ENCODE measurements at places on chromosomes 11 and 22. TPM values are rescaled to one million over a fixed set of nuclear protein-coding genes. Genes with fewer than 3 reads are reported as not detected.

DNA sequence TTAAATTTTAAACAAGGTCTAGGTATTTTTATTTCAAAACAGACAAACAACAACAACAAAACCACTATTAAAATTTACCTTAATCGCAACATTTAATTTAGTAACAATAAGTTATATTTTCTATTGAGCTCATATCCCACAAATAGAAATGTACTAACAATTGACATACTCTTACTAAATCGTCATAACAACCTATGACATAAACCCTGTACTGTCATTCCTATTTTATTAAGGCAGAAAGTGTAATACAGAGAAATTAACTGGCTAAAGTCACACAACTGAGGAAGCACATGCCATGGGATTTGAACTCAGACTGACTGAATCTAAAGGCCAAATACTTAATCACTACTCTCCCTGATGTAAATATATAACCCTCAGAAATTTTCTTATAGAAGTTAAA lies 3.0 kb downstream of the KIF18A start:
- no peak overlapping the region for H3K4me3 ChIP-seq
- H3K27me3 ChIP-seq, result no peaks in the 10 kb centered on the region
- no peak for DNase-seq
- H3K4me1 ChIP-seq, result peaks cover 33% of the 10 kb centered on the region
- no peak overlapping the region for H3K27ac ChIP-seq

DNA sequence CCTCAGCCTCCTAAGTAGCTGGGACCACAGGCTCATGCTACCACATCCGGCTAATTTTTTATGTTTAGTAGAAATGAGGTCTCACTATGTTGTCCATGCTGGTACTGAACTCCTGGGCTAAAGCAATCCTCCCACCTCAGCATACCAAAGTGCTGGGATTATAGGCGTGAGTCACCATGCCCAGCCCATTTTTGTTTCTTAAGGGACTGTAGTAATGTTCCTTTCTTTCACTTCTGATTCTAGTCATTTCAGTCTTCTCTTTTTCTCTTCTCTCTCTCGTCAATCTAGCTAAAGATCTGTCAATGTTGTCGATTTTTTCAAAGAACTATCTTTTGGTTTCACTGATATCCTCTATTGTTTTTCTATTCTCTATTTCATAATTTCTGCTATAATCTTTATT lies 111.0 kb upstream of the APOA1 start:
- H3K36me3 ChIP-seq, result peaks cover 30% of the 10 kb centered on the region
- no peaks in the 10 kb centered on the region for H3K27me3 ChIP-seq
- H3K4me3 ChIP-seq, result no peak overlapping the region
- DNase-seq, result no peak
- peak overlapping the region; percentile 9 for H3K27ac ChIP-seq

C22orf31 gene
- total RNA-seq, result 0.63 TPM

GRCh38 chr11:12237381-12237784 lies 127.0 kb downstream of the MICAL2 start:
- no peak overlapping the region for H3K4me3 ChIP-seq
- no peaks in the 10 kb centered on the region for H3K27me3 ChIP-seq
- peak overlapping the region; percentile 27 for H3K27ac ChIP-seq
- DNase-seq, result no peak
- no peaks in the 10 kb centered on the region for H3K36me3 ChIP-seq

DNA sequence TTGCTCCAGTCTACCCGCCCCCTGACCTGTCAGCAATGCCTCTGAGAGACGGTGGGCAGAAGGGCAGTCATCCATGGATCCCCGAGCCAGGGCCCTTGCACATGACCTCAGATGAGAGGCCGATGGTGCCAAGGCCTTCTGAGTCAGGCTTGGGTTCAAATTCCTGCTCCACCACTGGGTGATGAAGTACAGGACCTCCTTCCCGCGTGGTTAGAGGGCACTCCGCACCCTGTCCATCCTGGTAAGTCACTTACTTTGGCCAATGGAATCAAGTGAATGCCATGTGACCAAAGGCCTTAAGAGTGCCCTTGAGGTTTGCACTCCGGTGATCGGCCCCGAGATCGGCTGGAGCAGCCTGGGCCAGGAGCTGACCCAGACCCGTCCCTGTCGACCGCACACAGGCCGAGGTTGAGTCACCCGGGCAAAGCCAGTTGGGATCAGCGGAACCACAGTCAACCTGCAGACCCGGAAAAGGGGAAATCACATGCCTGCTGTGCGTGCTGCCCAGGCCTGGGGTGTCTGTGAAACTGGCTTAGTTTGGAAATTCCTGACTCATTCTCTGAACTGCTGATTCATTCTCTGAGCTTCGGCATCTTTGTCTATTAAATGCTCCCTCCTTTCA lies 48.9 kb downstream of the RTL6 start:
- no peak overlapping the region for H3K4me3 ChIP-seq
- H3K27me3 ChIP-seq, result no peaks in the 10 kb centered on the region
- H3K27ac ChIP-seq, result no peak overlapping the region
- no peak for DNase-seq
- no peaks in the 10 kb centered on the region for H3K36me3 ChIP-seq
- no peaks in the 10 kb centered on the region for H3K4me1 ChIP-seq

- H3K36me3 ChIP-seq, result peaks cover 6% of the 10 kb centered on the region
- peaks cover 28% of the 10 kb centered on the region for H3K27me3 ChIP-seq
- H3K4me3 ChIP-seq, result peak within 1 kb of the TSS; percentile 90
- DNase-seq, result peak; percentile 70
- H3K27ac ChIP-seq, result peak within 1 kb of the TSS; percentile 96
Measured at GRCh38 chr11:118263695-118264568, at the start of gene MPZL2. Gene MPZL2 (minus strand): TSS chr11:118264297. CDS start chr11:118264153, 144 bp downstream.

DNA sequence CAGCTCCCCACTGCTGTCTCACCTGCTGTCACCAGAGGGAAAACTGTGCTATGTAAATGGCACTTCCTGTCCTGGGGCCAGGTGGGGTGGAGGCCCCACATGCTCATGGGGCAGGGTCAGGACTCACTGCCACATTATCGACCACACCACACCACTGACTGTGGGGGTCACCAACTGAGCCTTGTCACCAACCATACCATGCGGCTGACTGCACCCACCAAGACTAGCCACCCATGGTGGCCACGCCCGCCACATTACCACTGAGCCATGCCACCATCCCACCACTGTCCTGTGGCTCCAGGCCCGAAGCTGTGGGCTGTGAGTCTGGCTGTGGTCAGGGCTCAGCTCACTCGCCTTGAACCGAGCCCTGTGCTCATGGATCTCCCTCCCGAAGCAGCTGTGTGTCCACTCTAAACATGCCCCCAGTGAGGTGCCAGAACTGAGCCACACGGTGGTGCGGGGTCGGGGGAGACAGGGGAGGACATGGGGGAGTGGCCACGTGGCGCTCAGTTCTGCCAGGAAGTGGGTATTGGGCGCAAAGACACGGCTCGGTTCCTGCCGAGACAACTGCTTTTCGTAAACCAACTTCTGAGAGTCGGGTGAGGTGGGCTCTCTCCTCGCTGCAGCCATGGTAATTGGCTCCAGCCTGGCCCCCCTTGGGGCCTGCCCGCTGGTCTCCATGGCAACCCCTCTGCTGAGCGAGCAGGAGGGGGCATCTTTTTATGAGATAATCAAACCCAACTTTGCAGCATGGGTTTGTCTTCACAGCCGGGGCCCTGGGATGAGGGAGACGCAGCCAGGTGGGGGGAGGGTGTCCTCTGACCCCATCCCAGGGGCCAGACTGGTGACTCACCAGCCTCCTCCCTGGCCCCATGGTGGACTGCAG lies 23.2 kb downstream of the RTN4R start:
- H3K36me3 ChIP-seq, result no peaks in the 10 kb centered on the region
- peaks cover 17% of the 10 kb centered on the region for H3K4me1 ChIP-seq
- H3K27ac ChIP-seq, result peak overlapping the region; percentile 53
- DNase-seq, result no peak
- peak overlapping the region; percentile 44 for H3K4me3 ChIP-seq
- no peaks in the 10 kb centered on the region for H3K27me3 ChIP-seq

SCGB2A2 gene
- not detected for total RNA-seq

DNA sequence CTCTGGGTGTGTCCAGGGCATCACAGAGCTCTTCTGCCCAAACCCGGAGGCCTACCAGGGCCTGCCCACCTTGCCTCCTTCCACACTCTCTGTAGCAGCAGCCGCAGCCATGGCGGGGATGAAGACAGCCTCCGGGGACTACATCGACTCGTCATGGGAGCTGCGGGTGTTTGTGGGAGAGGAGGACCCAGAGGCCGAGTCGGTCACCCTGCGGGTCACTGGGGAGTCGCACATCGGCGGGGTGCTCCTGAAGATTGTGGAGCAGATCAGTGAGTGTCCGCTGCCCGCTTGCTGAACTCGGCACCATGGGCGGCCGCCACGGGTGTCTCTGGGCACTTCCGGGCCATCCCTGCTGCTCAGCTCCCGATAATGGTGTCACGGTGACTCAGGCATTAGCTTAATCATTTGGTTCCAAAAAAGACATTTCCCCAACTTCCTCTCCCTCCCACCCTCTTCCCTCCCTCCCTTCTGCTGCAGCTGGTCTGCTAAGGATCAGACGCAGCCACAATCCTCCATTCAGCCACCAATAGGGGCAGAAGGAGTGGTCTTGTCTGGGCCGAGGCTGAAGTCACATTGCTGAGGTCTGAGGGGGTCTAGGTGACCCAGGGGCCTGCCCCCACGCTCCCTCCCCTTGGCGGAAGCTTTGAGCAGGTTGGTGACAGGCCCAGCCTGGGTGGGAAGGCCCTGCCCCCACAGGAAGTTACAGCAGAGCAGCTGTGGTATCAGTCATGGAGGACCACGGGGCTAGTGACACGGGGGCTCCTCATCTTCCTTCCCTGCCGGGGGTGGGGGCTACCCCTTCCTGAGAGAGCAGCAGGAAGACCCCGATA lies 950 bp downstream of the FERMT3 start:
- DNase-seq, result no peak
- no peaks in the 10 kb centered on the region for H3K27me3 ChIP-seq
- H3K4me3 ChIP-seq, result no peak overlapping the region
- H3K4me1 ChIP-seq, result peaks cover 10% of the 10 kb centered on the region
- no peak overlapping the region for H3K27ac ChIP-seq

DNA sequence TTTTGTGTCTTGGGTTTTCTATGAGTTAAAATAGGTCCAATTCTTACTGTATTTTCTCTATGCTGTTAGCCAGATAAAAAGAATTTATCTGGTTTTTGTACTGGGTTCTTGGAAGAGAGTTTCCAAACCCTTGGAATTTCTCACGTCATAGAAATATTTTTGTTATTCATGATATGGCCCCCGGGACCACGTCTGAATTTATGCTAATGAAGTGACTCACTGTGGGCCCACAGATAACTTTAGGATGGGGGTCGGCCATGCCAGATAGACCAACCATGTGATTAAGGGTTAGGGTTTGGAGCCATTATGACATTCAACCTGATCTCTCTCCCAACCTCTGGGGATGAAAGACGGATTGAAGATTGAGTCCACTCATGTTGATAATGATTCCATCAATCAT lies 35.6 kb upstream of the DDI1 start:
- H3K4me1 ChIP-seq, result no peaks in the 10 kb centered on the region
- peaks cover 8% of the 10 kb centered on the region for H3K36me3 ChIP-seq
- no peak overlapping the region for H3K27ac ChIP-seq
- H3K4me3 ChIP-seq, result no peak overlapping the region
- no peak for DNase-seq
- H3K27me3 ChIP-seq, result no peaks in the 10 kb centered on the region

ACR gene
- 0.19 TPM for total RNA-seq

LINC01488 gene
- total RNA-seq, result not detected

DNA sequence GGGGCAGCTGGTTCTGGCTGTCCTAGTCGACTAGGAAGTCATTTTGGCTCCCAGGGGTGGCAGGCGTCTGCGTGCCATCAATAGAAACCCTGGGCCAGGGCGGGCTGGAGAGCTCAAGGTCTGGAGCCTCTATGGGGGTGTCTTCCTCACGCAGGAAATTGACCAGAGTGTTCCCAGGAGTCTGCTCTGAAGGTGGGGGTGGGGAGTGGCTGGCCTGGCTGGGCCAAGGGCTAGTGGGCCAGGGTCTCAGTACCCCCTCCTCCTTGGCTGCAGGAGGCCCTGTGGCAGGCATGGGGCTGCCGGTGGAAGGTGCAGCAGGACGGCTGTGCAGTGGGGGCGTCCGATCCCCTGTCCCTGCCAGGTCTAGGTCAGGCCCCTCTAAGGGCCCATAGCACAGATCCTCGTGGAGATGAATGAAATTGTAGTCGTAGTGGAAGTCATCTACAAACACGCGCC lies 64.6 kb downstream of the ARFGAP3 start:
- H3K4me3 ChIP-seq, result no peak overlapping the region
- no peaks in the 10 kb centered on the region for H3K27me3 ChIP-seq
- DNase-seq, result no peak
- H3K4me1 ChIP-seq, result no peaks in the 10 kb centered on the region
- H3K27ac ChIP-seq, result no peak overlapping the region
- no peaks in the 10 kb centered on the region for H3K36me3 ChIP-seq

GRCh38 chr11:125425601-125426000 lies 70.5 kb downstream of the FEZ1 start:
- DNase-seq, result no peak
- no peak overlapping the region for H3K27ac ChIP-seq
- H3K36me3 ChIP-seq, result no peaks in the 10 kb centered on the region
- H3K27me3 ChIP-seq, result peaks cover 3% of the 10 kb centered on the region
- peaks cover 4% of the 10 kb centered on the region for H3K4me1 ChIP-seq

DNA sequence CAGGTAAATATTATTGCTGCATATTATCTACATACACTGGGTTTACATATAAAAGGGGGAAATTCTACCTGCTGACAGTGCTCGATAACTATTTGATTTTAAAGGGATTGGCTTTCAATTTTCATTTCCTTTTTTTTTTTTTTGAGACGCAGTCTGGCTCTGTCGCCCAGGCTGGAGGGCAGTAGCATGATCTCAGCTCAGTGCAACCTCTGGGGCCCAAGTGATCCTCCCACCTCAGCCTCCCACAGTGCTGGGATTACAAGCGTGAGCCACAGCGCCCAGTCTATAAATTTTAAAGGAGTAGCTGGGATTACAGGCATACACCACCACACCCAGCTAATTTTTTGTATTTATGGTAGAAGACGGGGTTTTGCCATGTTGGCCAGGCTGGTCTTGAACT lies 3.2 kb upstream of the PCF11 start:
- H3K27me3 ChIP-seq, result no peaks in the 10 kb centered on the region

DNA sequence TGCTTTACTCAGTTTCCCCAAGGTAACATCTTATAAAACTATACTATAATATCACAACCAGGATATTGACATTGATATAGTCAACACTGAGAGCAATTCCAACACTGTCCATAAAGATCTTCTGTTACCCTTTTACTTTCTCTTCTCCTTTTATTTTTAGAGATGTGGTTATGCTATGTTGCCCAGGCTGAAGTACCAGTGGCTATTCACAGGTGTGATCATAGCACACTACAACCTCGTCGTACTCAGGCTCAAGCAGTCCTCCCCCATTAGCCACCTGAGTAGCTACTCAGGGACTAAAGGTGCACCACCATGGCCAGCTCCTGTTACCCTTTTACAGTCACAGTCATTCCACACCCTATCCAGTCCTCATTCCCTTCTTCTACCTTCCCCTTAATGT lies 119.7 kb downstream of the CWF19L2 start:
- no peaks in the 10 kb centered on the region for H3K27me3 ChIP-seq
- H3K4me1 ChIP-seq, result no peaks in the 10 kb centered on the region
- H3K27ac ChIP-seq, result no peak overlapping the region

- H3K4me1 ChIP-seq, result peaks cover 25% of the 10 kb centered on the region
- no peaks in the 10 kb centered on the region for H3K27me3 ChIP-seq
- DNase-seq, result no peak
- H3K27ac ChIP-seq, result peak overlapping the region; percentile 86
Measured at GRCh38 chr11:73287400-73288101, 15.4 kb downstream of the P2RY6 start.

OR10D3 gene
- total RNA-seq, result 0.26 TPM
